ENCODE measurements at places on chromosomes 7 and 10.

GRCh38 chr10:120940299-120940900, 89.2 kb downstream of the WDR11 start:
- no peak for DNase-seq

- no peak for DNase-seq
Measured at GRCh38 chr7:11261470-11261869, 287.8 kb downstream of the PHF14 start.

DNA sequence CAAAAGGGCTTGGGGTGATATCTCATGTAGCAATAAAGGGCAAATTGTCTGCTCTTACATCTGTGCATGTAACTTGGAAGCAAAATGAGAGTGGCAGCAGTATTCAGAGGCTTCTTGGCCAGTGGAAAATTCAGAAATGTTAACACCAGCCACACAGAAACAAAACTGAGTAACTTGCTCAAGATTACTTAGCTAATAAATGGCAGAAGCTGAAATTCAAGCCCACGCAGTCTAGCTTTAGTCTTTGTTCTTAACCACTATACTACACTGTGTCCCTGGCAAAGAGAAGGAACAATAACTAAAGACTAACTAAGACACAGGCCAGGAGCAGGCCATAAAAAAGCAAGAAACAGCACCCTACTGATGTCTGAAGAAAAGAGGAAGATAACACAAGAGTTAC, 185.9 kb upstream of the ASAH2 start:
- DNase-seq = no peak

- DNase-seq = no peak
Measured at GRCh38 chr7:44131173-44132029, 8.1 kb upstream of the POLD2 start.

- DNase-seq = no peak
Measured at GRCh38 chr10:125982260-125982948, 86.0 kb downstream of the FANK1 start.

DNA sequence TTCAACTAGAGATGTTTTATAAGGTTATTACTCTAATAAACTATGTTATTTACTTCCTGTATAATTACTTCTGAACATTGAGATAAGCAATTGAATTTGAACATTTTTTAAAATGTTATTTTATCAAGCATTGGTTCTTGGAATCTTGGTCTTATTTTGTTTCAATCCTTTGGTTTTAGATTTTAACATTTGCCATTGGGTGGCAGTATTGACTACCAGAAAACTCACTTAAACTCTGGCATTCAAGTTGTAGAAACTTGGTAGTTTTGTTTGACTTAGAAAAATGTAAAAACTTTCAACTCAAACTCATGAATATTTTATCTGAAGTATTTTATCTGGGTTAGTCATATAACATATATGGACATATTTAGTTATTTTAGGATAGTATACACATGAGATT, 48.1 kb downstream of the ATRNL1 start:
- DNase-seq = no peak

GRCh38 chr7:123054357-123055133, 59.0 kb upstream of the TAS2R16 start:
- no peak for DNase-seq

DNA sequence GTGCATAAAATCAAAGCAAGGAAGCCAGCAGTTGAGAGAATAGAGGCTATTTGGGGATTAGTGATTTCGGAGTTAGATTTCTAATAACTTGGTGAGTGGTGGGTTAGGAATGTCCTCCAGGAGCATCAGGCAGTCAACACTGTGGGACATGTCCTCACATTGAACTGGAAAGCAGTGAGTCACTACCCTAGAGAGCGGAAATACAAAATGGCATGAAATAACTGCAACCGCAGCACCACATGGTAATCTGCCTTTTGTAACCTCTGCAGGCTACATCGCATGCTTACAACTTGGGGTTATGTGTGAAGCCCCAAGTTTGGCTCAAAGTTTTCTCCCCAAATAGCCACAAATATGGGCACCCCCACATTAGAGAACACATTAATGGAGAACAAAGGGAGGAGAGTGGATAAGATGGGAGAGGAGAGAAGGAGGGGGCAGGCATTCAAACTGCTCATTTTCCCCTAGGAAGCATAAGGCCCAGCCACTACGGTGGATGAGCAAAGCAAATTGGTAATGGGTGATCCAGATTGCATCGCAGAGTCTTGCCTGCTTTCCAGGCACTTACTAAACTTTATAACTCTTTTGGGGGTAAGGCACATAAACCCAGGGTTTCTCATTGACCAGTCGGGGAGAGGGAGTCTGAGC, 22.0 kb upstream of the SLF2 start:
- no peak for DNase-seq

- no peak for DNase-seq
Measured at GRCh38 chr7:42198296-42198695, 38.7 kb downstream of the GLI3 start.

DNA sequence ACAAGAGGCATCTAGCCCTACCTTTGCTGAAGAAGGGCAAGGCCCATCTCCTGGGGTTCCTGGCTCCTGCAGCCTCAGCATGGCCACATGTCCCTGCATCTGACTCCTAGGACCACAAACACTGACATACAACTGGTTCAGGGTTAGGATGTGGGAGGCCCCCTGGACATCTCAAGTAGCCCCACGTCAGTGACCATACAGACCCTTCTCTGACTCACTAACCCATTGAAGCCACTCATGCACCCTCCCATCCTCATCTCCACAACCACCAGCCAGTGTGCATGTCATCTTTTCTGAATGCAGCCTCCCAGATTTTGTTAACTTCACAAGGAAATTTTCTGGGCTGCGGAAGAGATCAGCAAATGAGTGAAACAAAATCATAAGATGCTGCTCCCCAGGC, 18.2 kb downstream of the TMEM176B start:
- no peak for DNase-seq

Measured in activated CD8-positive, alpha-beta memory T cell treated with anti-CD3 and anti-CD28 coated beads, Interleukin-2, amount 50 U/mL, for 4 hours (primary cell).